ENCODE measurements at places on chromosomes 1 and 21.

DNA sequence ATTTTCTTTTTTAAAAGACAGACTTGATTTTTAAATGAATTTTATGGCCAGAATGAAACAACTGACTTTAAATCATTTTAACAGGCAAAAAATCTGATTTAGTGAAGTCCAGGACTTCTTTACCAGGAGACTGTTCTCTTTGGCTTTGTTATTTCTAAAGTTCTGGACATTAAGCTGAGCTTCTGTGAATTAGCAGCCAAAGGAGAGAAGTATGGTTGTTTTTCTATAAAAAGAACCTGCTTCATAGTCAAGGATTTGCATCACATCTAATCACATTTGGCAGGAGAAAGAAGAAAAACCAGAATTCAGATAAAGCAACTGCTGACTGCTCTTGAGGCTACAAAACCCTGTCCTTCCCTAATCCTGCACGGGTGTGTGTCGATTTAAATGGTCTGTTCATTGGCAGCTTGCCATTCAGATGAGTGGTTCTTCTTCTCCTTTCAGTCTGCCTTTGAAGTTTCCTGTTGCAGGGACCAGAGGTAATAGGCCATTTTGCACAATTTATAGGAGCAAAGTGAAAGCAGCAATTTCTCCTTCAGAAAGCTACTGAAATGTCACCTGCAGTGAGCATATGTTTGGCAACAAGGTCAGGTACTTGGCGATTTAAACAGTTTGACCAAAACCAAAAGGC lies 215.4 kb downstream of the OLFM3 start:
- DNase-seq, result peak; percentile 33

DNA sequence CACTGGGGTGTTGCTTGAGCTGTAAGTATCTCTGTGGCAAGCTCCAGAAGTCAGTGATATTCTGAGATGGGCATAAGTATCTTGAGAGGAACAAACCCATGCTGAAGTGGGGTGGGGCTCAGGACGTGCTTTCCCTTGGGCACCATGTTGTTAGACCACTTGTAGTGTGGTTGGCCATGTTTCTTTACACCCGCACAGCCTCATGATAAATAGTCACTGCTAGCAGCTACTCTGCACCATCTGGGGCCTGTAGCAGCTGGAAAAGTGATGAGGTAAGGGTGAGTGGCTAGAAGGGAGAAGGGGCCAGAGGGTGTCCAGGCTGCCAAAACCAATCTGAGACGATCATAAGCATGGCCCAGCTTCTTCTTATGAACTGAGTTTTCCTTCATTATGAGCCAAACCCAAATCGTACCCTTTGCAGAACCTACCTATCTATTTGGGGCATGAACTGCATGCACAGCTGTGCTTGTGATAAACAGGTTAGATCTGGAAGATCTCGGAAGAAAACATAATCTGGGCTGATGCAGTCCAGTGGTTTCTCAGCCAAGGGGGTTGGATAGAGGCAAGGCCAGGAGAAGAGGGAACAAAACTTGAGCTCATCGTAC lies 91.9 kb upstream of the IRF2BP2 start:
- no peak for DNase-seq

- no peak for DNase-seq
Measured at GRCh38 chr1:6392809-6393399, 663 bp downstream of the ACOT7 start.

- DNase-seq, result no peak
Measured at GRCh38 chr1:155043793-155044192, 7.3 kb upstream of the ADAM15 start.

DNA sequence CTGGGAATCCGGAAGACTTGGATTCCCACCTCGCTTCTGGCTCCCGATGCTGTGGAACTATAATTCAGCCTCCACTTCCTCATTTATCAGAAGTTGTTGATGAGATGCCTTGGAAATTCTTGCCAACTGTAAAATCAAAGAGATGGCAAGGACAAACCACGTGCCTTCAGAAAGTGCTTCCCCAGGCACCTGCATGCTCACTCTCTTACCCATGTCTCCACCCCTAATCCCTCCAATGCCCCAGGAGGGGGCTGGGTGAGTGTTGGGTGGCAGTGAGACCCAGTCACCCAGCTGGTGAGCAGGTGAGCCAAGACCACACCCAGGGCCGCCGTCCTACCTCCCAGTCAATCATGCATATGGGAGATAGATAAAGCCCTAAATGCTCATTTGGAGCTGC lies 160.8 kb downstream of the PSMG1 start:
- DNase-seq, result no peak

DNA sequence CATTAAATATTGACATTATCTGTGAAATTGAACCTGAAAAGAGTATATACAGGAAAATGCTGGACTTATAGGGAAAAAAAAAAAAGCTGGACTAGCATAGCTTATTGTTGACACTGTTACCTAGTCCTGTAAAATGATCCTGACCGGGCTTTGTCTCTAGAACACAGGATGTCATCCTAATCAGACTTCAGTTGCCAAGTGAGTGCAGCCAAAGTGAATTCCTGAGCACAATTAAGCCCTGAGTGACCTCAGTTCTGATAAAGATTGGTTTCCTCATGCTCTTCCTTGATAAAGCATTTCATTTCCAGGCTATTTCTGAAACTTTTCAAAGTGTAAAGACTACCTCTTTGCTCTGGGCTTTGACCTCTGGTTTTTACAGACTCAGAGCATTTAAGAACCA lies 19.8 kb downstream of the SELP start:
- DNase-seq, result no peak

DNA sequence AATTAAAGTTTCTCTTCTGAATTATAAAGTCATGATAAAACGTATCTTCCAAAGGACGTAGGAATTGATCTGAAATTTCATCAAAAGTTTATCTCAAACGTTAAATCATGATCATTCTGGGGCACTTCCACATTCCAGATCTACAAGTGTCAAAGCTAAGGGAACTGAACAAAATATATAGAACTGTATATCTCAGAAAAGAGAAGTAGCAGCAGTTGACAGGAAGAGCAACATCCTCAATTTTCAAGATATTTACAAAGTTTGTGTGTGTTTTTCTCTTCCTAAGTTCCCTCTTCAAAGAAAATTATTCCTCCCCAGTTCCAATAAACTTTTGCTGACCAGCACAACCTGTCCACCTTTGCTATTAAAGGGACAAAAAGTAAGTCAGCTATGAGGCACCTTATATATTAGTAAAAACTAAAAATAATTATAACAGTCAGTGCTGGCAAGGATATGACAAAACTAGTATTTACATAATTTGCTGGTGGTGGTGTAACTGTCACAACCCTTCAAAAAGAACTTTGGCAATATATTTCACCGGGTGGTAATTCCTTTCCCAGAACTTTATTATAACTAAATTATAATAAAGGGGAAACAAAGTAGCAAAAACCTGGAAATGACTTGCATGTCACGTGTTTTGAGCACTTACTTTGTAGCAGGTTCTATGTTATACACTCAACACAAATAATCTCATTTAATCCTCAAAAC lies 38.5 kb upstream of the EYA3 start:
- DNase-seq, result no peak

- DNase-seq, result no peak
Measured at GRCh38 chr1:246661451-246661850, 62.8 kb upstream of the SCCPDH start.

GRCh38 chr1:9294405-9294773 lies 1.7 kb downstream of the SPSB1 start:
- DNase-seq, result peak; percentile 82

DNA sequence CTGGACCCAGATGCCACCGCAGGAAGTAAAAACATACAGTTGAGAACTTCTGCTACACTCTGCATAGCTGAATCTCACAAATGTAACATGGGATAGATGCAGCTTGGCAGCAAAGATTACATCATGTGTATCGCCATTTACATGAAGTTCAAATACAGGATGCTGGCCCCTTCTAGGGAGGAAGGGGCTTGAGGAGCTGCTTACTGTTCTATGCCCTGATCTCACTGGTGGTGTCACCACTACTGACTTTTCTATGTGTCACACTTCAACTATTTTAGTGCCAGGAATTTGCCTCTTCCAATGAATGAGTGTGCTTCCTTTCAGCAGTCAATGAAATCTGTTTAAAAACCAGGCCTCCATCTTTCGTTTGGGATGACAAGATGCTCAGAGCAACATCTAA lies 31.1 kb downstream of the MRAP start:
- DNase-seq, result peak; percentile 61

DNA sequence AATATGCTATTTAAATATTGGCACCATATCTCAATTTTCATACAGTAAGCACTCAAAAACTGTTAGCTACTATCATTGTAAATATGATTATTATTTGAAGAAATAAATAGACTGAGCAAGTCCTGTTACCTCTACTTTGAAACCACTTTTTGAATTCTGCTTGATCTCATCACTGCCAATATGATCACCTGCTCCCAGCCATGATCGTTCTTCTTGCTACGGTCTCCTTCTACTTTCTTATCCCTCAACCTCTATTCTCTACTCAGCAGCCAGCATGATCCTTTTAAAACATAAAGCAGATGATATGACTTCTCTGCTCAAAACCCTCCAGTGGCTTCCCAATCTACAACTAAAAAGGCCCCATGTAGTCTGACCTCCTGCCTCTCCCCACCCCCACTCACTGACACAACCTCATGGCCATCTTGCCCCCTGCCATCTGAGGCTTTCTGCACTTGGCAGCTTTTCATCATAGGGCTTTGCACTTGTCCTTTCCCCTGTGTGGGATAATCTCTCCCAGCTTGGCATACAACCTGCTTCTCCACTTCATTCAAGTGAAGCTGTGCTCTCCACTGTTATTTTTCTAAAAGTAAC lies 27.2 kb downstream of the CD34 start:
- no peak for DNase-seq
